ENCODE measurements at places on chromosomes 2 and 18.

DNA sequence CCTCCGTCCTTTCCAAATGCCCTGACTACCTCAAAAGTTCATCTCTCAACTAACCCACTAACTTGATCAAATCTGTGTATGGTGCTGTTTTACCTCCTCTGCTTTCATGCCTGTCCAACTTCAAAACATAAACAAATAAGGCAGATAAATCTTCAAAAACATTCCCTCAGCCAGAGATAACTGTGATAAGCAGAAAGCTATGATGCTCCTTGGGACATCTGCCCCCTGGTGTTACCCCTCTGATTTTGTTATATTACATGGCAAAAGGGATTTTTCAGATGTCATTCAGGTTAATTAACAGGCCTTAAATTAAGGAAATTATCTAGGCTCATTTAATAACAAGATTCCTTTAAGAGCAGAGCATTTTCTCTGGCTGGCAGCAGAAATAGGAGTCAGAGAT lies 810.8 kb upstream of the CHAC2 start:
- DNase-seq = no peak

GRCh38 chr2:204012072-204012653 lies 75.6 kb downstream of the ICOS start:
- DNase-seq = no peak

- DNase-seq = no peak
Measured at GRCh38 chr18:10061566-10062140, 147.8 kb downstream of the VAPA start.

DNA sequence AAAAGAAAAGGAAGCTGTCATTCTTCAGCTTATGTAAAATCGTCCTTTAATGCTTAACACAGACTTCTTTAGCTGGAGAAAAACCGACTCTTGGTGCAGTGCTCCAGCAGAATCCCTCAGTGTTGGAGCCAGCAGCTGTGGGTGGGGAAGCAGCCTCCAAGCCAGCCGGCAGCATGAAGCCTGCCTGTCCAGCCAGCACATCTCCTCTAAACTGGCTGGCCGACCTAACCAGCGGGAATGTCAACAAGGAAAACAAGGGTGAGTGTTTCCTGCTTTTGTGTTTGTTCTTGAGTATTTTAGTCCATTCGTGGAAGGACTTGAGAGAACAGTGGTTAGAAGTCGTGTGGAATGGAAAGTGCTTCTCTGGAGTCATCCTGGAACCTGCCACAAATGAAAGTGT lies 38.9 kb downstream of the KDM3A start:
- no peak for DNase-seq

- no peak for DNase-seq
Measured at GRCh38 chr2:218168635-218169462, 2.1 kb upstream of the CXCR1 start.
